ENCODE measurements at places on chromosomes 5 and 9.

- DNase-seq = no peak
These were observed 8.8 kb downstream of the HOMER1 start for GRCh38 chr5:79505138-79505537.

- no peak for DNase-seq
These were observed 177.7 kb downstream of the NR2F1-AS1 start for GRCh38 chr5:93403141-93403928.

GRCh38 chr5:180370861-180371641 lies 17.9 kb upstream of the GFPT2 start:
- DNase-seq = no peak

DNA sequence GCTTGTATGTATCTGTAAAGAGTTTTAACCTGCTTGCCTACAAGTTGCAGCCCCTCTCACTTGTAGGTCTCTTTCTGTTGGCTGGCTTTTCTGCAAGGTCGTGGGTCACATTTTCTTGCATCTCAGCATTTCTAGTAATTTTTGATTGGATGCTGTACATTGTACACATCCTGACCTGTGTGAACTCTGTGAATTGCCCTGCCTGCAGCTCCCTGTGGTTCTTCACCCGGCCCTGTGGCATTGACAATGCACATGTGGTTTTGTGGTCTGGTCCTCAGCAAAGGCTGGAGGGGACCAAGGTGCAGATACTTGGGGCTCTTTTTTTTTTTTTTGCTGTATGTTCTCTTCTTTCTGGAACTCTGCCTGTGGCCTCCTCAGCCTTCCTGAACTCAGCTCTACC lies 53.6 kb downstream of the WNK2 start:
- no peak for DNase-seq

GRCh38 chr9:36100532-36100931 lies 36.0 kb upstream of the GLIPR2 start:
- DNase-seq = no peak

GRCh38 chr9:34512131-34513078 lies 10.4 kb downstream of the ENHO start:
- no peak for DNase-seq

DNA sequence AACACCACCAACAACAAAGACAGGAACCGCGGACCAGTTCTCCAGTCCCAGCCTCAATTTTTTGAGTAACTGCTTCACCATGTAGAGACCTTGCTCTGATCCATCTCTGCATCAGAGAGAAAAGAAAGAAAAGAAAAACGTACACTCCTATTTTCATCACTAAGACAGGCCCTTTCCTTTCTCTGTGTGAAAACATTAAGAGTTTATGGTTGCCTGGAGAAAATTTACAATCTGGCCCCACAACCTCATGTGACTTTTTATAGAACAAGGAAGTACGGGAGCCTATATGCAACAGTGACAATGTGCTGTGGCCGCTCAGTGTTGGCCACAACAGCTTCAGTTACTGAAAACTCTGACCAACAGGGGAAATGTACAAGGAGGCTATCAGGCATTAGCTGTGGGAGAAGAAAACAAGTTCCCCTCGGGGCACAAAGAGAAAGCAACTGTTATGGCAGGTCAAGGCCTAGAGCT lies 272.9 kb upstream of the PTGER4 start:
- no peak for DNase-seq

- DNase-seq = peak; percentile 14
These were observed 45.3 kb downstream of the FBXW11 start for GRCh38 chr5:171961117-171961516.

GRCh38 chr5:168879331-168879730 lies 300.2 kb upstream of the PANK3 start:
- peak; percentile 23 for DNase-seq

- DNase-seq = peak; percentile 63
These were observed 1.3 kb downstream of the LCP2 start for GRCh38 chr5:170296036-170296934.

- DNase-seq = no peak
These were observed 29.8 kb upstream of the GZMA start for GRCh38 chr5:55072666-55073065.

DNA sequence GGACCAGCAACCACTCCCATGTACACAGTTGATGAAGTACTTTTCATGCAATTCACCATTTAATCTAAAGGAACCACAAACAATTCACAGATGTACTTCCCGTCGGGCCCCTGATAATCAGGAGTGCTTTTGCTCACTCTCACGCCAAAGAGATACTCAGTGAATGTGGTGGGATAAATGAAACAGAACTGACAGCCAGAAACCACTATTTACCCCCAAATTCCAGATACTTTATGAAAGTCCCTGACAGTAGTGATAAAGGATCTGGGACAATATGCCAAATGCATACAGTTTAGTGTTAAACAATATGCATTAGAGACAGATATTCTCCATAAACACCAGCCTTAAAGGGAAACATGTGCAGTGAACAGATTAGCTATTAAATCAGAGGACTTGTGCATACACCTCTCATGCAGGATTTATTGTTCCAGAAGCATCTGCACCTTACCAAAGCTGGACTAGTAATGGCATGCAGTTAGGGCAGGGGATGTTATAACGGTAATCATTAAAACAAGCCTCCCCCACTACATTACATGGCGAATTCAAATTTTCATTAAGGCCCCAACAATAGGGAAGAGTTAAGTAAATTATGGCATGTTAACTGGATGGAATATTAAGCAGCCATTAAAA lies 74.0 kb upstream of the SLC25A51 start:
- no peak for DNase-seq

DNA sequence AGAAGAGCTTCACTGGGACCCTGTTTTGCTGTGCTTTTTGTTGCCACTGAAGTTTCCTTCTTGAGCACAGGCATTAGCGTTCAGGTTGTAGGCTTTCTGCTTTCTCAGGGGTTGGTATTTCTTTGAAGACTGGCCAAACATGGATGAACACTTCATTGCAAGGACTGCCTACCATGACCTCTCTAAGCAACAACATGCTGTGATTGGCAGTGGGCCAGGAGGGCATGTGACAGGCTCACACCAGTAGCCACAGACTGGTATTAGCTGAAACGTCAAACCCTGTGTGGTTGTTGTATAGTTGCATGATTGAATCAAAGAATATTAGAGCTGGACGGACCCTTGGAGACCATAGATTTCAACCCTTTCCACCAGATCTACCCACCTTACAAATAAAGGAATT lies 20.0 kb upstream of the MLANA start:
- peak; percentile 45 for DNase-seq

GRCh38 chr5:43315682-43316081 lies 2.5 kb upstream of the HMGCS1 start:
- no peak for DNase-seq

DNA sequence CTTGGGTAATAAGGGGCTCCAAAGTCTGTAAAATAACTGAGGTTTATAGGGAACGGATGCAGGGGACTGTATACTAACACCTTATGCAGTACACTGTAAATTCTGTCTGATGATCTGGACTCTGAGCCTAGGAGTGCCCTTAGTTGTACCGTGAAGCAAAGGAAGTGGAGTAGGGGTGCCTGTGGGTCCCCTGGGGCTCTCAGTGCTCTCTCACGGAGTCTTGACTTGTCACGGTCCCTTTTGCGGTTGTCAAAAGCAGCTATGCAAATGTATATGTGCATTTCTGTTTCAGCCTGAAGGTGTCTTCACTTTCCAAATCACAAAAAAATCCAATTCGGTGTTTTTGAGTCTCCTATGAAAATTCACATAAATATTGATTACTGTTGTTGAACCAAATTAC lies 17.8 kb downstream of the DMRT1 start:
- DNase-seq = no peak

GRCh38 chr5:162817364-162817763 lies 620.0 kb upstream of the CCNG1 start:
- DNase-seq = no peak

DNA sequence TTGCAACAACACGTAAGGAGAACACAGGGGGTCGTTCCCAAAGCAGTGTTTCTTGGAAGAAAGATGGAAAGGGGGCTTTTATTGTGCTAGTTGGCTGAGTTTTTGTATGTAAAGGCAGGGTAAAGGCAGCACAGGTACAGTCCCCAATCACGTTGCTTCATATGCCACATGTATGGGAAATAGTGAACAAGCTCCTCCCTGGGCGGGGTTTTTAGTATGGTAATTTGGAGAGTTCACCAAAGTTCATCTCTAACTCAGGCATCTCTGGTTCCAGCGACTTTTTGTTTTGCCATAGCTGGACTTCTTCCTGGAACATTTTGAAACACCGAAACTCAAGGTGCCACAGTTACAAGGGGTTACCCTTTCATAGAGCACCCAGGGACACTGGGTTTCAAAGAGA lies 133.9 kb downstream of the CAAP1 start:
- DNase-seq = no peak

- DNase-seq = no peak
These were observed 620.0 kb downstream of the CCDC171 start for GRCh38 chr9:16172796-16173195.

DNA sequence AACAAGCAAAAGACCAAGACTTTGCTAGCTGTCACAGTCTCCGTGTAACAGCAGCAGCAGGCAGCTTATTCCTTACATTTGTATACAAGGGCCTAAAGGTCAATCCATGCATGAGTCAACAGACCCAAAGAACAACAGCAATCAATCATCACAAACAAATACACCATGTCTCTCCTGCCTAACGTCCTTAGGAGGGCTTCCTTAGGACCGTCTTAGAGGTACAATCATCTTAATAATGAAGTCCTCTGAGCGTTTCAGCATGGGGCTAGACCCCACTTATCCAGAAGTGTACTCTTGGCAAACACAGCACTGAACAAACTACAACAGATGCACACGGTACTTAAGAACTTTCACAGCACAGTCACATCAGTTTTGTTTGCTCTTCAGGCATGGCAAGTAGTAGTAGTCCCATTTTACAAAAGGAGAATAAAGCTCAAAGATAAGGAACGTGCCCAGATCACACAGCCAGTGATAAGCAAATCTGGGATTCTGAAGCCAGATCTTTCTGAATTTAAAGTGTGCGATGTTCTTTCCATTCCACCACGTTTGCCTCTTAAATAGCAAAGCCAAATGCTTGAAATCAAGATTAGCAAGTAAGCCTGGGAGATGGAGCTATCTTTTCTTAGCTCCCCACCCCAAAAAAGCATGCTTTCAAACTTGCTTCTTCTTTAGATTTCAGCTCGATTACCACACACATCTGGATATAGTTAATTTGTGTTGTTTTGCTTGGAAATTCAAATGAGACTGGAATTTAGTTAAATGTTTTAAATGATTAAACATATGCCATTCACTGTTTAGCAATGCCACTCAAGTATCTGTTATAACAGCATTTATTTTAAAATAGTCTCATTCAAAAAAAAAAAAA lies 24.2 kb downstream of the PSMB7 start:
- DNase-seq = no peak

DNA sequence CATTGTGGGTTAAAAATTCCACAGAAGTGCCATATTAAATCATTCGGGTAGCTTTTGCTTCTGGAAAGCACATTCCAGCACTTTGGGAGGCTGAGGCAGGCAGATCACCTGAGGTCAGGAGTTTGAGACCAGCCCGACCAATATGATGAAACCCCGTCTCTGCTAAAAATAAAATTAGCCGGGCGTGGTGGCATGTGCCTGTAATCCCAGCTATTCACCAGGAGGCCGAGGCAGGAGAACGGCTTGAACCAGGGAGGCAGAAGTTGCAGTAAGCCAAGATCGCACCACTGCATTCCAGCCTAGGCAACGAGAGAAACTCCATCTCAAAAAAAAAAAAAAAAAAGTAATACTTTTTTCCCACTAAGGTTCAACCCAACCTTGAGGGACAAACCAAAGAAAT lies 189.8 kb downstream of the TSSK1B start:
- no peak for DNase-seq

- peak; percentile 55 for DNase-seq
These were observed 1.6 kb downstream of the FNIP1 start for GRCh38 chr5:131795228-131795627.

DNA sequence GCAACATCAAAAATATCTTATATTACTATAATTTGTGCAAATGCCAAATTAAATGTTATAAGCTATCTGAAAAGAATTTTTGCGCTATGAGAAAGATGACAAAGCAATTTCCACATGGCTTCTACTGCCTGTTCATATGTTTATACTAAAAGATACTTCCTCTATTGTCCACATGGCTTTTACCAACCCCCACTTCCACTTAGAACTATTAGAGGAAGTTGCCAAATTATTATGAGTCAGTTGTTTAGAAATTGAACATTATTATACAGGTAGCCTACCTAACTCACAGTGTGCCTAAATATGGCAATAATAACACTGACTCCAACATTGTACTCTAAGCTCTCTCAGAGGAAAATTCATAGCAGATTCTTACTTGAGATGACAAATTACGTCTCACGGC lies 37.6 kb upstream of the SLC27A6 start:
- no peak for DNase-seq

- DNase-seq = no peak
These were observed 176.7 kb upstream of the S1PR3 start for GRCh38 chr9:88814577-88814976.

Data from erythroblast (primary cell).